ENCODE measurements at places on chromosomes 16 and 17.
A peak's percentile ranks its signal among the peaks of the same experiment; 100 is the strongest.

GRCh38 chr17:65459677-65460347 lies 101.6 kb downstream of the AXIN2 start:
- no peak for DNase-seq

- no peak for DNase-seq
Measured at GRCh38 chr16:58381661-58382060, 10.6 kb upstream of the GINS3 start.

- DNase-seq: no peak
Measured at GRCh38 chr17:80422276-80422675, 7.3 kb downstream of the ENDOV start.

DNA sequence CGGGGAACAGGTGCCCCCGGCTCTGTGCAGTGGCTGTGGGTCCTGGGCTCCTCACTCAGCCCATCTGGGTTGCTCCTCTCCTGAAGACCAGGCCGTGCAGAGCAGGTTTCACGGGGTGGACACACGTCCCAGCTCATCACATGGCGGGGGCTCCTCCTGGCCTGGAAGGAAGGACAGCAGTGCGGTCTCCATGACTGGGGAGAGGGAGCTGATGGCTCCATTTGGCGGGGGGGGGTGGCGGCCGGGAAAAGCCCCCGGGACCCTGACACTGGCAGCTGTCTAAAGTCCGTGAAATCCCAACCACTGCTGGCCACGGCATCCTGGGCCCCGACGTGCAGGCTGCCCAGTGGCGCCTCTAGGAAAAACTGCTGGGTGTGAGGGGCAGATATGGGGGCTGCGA lies 19.0 kb downstream of the SOX8 start:
- DNase-seq: no peak

DNA sequence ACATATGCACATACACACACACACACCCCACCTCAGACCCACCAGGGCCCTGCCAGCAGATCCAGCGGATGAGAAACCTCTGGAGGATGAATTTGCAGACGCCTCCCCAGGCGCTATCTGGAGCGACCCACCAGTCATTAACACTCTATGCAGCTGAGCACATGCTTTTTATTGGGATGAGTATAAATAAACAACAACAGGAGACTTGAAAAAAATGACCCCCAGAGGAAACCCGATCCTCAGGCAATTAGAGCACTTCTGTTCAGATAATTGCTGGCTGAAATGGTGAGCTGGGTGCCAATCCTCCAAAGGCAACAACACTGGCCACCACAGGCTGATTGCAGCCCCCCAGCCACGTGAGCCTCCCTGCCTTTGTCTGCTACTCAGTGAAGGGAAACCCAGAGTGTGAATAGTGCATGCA lies 32.9 kb downstream of the DYNLRB2 start:
- DNase-seq: no peak

- DNase-seq: no peak
Measured at GRCh38 chr17:14605267-14605599, 304.4 kb downstream of the HS3ST3B1 start.

- no peak for DNase-seq
Measured at GRCh38 chr17:9074131-9074530, 52.8 kb downstream of the NTN1 start.

GRCh38 chr16:85245307-85246172 lies 133.3 kb upstream of the CIBAR2 start:
- peak; percentile 56 for DNase-seq

DNA sequence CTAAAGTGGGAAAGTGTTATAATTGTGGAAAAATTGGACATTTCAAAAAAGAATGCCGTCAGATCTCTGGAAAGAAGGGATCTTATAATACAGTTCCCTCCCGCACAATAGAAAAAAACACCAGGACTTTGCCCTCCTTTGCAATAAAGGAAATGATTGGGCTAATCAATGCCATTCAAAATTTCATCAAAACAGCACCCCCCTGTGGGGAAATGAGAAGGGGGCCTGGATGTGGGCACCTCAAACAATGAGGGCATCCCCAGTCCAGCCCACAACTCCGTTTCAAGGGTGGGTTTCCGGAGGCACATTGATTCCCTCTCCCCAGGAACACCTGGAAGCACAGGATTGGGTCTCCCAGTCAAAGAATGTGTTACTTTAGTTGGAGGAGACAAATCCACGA lies 26.1 kb downstream of the CD300LG start:
- no peak for DNase-seq

DNA sequence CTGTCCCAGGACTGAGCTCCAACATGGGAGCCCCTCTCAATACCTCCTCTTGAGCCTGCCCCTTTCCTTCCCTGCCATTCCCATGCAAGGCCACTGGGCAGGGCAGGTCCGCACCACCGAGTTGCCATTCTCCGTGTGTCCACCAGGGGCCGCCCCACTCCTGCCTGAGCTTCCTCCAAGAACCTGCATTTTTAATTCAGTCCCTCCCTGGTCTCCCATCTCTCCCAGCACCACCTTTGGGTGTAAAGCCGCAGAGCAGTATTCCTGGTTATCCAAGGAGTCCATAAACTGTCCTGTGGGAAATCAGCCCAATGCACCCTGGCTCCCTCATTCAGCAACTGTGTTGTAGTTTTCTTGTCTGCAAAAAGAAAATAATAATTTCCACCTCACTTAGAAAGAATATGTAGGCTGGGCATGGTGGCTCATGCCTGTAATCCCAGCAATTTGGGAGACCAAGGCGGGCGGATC lies 15.9 kb upstream of the ANKRD40CL start:
- DNase-seq: peak; percentile 88

- no peak for DNase-seq
Measured at GRCh38 chr16:28053461-28053860, 10.1 kb downstream of the GSG1L start.

DNA sequence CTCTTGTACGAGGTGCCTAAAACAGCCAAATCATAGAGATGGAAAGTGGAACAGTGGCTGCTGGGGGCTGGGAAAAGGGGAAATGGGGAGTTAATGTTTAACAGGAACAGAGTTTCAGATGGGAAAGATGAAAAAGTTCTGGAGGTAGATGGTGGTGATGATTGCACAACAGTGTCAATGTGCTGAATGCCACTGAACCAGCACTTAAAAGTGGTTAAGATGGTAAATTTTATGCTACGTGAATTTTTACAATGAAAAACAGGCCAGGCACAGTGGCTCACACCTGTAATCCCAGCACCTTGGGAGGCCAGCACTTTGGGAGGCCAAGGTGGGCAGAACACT lies 130.4 kb downstream of the C16orf78 start:
- DNase-seq: no peak

DNA sequence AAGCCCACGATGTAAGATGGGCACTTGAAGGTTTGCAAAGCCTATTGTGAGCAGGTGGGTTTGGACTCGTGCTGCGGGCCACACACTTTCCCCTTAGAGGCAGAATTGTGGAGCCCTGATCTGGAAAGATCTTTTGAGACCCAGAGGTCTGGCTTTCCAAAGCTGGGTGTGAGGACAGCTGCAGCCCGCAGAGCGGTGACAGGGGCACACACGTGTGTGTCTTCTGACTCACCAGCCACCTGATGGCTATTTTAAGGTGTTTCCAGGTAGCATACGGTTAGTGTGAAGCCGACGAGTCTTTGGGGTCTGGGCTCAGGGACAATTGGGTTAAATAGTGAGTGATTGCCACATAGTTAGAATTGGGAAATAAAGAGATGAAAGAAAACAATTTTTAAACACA lies 108.9 kb upstream of the GSE1 start:
- no peak for DNase-seq

DNA sequence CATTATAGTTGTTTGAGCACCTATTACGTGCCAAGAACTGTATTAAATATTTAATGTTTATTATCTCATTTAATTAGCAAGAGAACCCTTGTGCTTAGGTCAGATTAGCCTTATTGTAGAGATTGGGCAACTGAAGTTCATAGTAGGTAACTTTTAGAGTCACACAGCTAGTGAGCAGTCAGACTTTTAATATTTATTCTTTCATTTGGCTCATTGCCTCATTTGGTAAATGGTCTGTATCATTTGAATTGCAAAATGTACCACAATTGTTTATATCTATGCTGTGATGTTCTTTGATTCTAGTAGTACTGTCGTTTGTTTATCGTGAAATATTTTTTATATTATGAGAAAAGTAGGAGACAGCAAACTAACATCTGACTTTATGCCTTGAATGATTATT lies 7.6 kb downstream of the CLTC start:
- no peak for DNase-seq

DNA sequence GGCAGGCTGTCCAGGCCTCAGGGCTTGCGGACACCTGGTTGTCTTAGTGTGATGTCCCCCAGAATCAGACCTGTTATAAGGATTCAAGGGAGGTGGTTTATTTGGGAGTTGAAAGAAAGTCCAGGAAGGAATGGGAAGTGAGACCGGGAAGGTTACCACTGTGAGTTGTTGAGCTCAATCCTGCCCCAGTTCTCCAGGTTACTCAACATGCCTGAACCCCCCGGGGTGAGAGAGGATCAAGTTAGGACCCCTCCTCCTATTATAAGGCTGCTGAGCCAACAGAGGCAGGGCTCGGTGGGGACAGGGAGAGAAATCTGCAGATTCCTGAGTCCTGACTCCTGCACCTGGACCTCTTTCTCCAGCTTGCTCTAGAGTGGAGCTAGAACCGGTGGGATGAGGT lies 86.4 kb downstream of the MRM1 start:
- DNase-seq: no peak

DNA sequence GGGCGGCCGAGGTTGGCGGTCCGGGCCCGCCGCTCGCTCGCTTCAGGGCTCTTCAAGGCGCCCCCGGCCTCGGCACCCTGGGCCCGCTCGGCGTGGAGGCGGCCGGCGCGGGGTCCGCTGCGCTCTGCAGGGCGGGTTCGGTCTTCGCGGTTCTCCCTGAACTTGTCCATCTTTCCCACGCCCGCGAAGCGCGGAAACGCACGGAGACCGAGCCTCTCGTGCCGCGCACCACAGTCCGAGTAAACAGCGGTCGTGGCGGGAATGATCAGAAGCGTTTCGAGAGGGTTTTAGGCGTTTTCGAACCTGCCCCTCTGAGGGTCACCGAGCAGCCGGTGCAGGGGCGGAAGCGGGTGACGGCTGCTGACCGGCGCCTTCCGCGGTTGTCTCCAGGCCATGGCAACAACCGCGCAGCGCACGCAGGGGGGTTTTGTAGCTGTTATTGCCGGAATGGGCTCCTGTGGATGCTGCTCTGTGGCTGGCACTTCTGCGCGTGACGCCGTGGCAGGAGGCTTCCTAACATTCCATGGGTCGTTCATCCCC lies 414 bp downstream of the NARF start:
- DNase-seq: no peak

GRCh38 chr16:5020551-5020950 lies 13.2 kb downstream of the NAGPA start:
- DNase-seq: no peak

GRCh38 chr16:81500833-81501521 lies 56.4 kb downstream of the CMIP start:
- DNase-seq: no peak

- DNase-seq: no peak
Measured at GRCh38 chr17:57909551-57909950, 45.7 kb downstream of the CUEDC1 start.

- DNase-seq: no peak
Measured at GRCh38 chr17:72476575-72476986, 355.8 kb downstream of the SOX9 start.

GRCh38 chr17:57677301-57677700 lies 67.8 kb downstream of the CCDC182 start:
- DNase-seq: no peak

GRCh38 chr16:70698901-70699300 lies 13.0 kb upstream of the MTSS2 start:
- DNase-seq: no peak

GRCh38 chr16:29023279-29024277 lies 38.7 kb downstream of the LAT start:
- no peak for DNase-seq

DNA sequence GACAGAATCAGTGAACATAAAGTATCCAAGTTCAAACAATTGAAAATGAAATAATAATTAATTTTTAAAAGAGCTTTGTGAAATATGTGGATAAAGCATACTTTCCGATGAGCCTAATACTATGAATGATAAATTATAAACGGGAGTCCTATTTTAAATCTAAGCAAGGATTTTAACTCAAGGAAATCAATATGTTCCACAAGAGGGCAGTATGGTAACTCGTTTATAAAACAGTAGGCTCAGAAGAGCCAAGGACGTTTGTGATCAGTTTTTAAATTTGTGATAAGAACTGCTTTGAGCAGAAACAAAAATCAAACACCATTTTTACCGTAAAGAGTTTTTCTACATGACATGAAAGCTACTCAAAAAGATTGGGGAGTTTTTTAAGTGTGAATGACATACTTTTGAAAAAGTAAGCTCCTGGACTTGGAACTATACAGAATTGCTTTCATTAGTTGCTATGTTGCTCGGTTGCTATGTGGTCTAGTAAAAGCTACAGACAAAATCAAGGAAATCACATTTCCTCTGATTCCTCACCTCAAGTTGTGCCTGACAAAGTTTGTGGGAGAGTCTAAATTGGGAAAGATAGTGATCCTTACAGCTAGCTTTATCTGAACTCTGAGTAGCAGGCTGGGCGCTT lies 11.8 kb upstream of the TEKT1 start:
- no peak for DNase-seq

- no peak for DNase-seq
Measured at GRCh38 chr16:4231367-4231766, 10.5 kb downstream of the SRL start.

GRCh38 chr17:70107441-70107840 lies 32.4 kb downstream of the KCNJ16 start:
- DNase-seq: no peak

GRCh38 chr16:47063011-47063724 lies 80.6 kb downstream of the NETO2 start:
- DNase-seq: no peak

- no peak for DNase-seq
Measured at GRCh38 chr17:29379084-29379991, 10.8 kb upstream of the TAOK1 start.

- no peak for DNase-seq
Measured at GRCh38 chr16:66007717-66008116, 358.8 kb upstream of the CDH5 start.

- DNase-seq: no peak
Measured at GRCh38 chr16:74439685-74440084, 18.4 kb upstream of the CLEC18B start.

- DNase-seq: peak; percentile 72
Measured at GRCh38 chr17:8997994-8998628, 23.2 kb upstream of the NTN1 start.

DNA sequence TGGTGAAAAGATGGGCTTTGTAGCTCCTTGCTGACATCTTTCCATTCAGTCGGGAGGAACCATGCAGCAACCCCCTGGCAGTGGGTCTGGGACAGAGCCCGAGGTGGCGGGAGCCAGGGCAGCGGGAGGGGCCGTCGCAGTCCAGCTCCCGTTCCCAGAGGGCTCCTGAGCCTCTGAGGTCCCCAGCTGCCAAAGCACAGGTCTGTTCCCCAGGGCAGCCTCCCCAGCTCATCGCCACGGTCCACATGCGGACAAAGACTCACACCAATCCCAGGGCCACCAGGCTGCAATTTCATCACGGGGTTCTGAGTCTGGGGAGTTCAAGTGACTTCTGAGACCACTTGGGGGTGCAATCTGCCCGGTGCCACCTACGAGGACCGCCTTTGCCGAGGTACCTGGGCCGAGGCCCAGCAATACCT lies 196.0 kb downstream of the RBFOX3 start:
- DNase-seq: no peak
